T follicular helper cell (primary cell): ENCODE measurements at places on chromosomes 7 and 10.

GRCh38 chr10:18226336-18226735, 86.1 kb downstream of the CACNB2 start:
- DNase-seq, result no peak

DNA sequence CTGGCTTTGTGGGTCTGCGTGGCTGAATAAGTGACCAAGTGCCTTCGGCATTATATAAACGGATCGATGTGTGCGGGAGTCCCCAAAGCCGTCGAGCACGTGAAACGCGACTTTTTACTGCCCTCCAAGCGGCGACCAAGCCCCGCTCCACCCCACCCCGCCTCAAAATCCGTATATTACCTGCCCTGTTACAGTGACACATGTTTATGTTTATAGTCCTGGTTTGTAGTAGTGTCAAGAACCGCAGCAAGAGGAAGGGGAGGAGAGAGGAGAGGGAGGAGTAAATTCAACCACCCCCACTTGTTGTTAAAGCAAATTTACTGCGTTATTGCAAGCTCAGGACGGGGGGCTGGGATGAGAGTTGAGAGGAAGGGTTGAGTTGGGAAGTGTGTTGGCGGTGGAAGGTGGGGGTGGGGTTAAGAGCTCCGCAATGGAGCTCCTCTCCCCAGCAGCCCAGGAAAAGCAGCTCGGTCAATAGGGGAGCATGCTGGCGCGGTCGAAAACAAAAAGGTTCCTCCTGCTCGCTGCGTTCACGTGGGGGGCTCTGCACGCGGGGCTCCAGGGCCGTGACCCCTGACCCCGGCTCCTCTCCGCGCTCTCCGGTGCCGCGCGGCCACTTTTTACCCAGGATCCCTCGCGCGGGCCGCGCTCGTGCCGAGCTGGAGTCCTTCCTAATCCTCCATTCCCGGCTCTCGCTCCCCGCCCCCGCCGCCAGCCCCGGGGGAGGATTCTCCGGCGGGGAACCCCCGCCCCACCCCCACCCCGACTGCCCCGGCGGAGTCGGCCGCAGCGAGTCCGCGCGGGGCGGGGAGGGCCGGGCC, at the start of gene SKIDA1:
Gene SKIDA1 (minus strand): TSS at position 316 of the 821 bp plus-strand sequence. CDS start 7,860 bp downstream, outside the sequence.
- peak; percentile 38 for DNase-seq

DNA sequence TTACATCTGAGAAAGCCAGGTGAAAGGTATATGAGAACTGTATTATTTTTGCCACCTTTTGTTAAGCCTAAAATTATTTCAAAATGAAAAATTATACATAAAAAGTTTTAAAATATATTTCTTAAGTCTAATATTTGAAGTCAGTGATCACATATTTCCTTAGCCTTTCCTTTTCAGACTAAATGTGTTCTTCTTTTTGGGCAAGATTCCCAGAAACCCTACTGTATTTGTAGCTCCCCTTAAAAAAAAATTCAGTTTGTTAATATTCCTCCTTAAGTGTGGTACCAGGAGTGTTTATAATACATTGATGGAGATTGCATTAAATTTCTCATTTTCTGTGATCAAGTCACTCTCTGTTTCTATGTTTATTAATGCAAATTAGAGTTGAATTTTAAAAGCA, 22.8 kb downstream of the DNAJC1 start:
- DNase-seq, result no peak

DNA sequence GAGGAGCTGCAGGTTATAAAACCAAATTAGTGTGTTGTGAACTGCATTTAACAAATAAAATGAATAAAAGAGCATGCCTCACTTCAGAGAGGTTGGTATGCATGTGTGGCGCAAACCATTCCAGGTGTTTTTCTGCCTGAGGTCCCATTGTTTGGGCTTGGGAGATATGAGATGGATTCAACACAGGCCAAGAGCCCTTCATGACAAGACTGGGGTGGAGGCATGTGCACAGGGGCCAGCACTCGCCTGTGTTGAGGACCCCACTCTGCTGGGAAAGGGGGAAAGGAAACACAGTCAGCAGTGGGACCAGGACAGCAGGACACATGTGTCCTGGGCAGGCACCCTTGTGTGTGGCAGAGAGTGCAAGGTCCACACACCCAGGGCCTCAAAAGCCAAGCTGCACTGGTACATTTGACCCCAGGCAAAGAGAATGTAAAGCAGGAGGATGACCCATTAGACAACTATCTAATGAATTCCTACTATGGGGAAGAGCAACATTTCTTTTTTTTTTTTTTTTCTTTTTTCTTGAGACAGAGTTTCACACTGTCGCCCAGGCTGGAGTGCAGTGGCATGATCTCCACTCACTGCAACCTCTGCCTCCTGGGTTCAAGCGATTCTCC, 9.2 kb upstream of the SLC18A3 start:
- no peak for DNase-seq

GRCh38 chr7:115851291-115851690, 179.3 kb downstream of the TFEC start:
- DNase-seq, result no peak

DNA sequence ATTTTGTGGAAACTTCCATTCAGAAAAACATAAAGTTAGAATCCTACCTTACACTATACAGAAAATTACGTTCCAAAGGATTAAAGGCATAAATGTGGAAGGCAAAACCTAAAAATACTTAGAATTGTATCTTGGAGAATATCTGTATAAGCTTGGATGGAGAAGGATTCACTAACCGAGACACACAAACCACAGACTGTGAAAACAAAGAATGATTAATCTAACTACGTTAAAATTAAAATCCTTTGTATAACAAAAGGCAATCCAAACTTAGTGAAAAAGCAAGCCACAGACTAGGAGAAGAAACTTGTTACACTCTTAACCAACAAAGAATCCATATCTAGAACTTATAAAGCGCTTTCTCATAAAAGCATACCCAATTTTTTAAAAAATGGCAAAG, 678.8 kb downstream of the INHBA start:
- DNase-seq, result no peak

- no peak for DNase-seq
Measured at GRCh38 chr7:95993380-95993779, 221.0 kb downstream of the DYNC1I1 start.

GRCh38 chr10:51188008-51188407, 113.7 kb downstream of the PRKG1 start:
- no peak for DNase-seq

- DNase-seq, result no peak
Measured at GRCh38 chr7:131249003-131249402, 78.7 kb upstream of the MKLN1 start.

- no peak for DNase-seq
Measured at GRCh38 chr7:68429411-68430117, 1168.7 kb upstream of the AUTS2 start.

GRCh38 chr7:45872116-45873034, 507 bp downstream of the CCDC201 start:
- no peak for DNase-seq
